Endothelial cell of coronary artery (primary cell): ENCODE measurements at places on chromosomes 4 and X. TPM values are rescaled to one million over a fixed set of nuclear protein-coding genes. Genes with fewer than 3 reads are reported as not detected.

The TCEAL7 gene
- 0.72 and 12.8 TPM in 2 replicates for total RNA-seq

The TBC1D1 gene
- total RNA-seq: 104 and 105 TPM in 2 replicates

The POU3F4 gene
- total RNA-seq: not detected in 2 replicates

The CFAP99 gene
- total RNA-seq: under 0.01 and 0.09 TPM in 2 replicates

The HSFX4 gene
- total RNA-seq: not detected in 2 replicates

The SOD3 gene
- 0.19 TPM in 1 of 2 replicates, not detected in the other for total RNA-seq

The DGKQ gene
- 18.4 and 23.4 TPM in 2 replicates for total RNA-seq

The DUX4 gene
- not detected in 2 replicates for total RNA-seq

The DCAF4L1 gene
- total RNA-seq: 0.09 and 0.19 TPM in 2 replicates

The PNMA3 gene
- not detected in 2 replicates for total RNA-seq

The RNF175 gene
- total RNA-seq: not detected in 2 replicates

The SPACA5 gene
- not detected in 2 replicates for total RNA-seq

The MGARP gene
- 15.4 and 32.9 TPM in 2 replicates for total RNA-seq

The CYBB gene
- not detected in 2 replicates for total RNA-seq

The STPG2 gene
- 0.09 and 0.66 TPM in 2 replicates for total RNA-seq

The RPL9 gene
- 2,223 and 2,556 TPM in 2 replicates for total RNA-seq

The TACC3 gene
- total RNA-seq: 11.0 and 23.0 TPM in 2 replicates

The MAGEA2B gene
- not detected in 2 replicates for total RNA-seq

The FAM133A gene
- under 0.01 TPM in 1 of 2 replicates, not detected in the other for total RNA-seq

The TREX2 gene
- total RNA-seq: 2.8 and 3.7 TPM in 2 replicates

The F8A3 gene
- total RNA-seq: 0.85 and 1.3 TPM in 2 replicates

The NHS gene
- under 0.01 and 0.28 TPM in 2 replicates for total RNA-seq

The TMEM150C gene
- 1.4 and 3.0 TPM in 2 replicates for total RNA-seq

The CENPVL3 gene
- not detected in 2 replicates for total RNA-seq

The GRSF1 gene
- 89.1 and 93.0 TPM in 2 replicates for total RNA-seq

The TLR10 gene
- total RNA-seq: not detected in 2 replicates

The MSANTD1 gene
- total RNA-seq: 0.27 and 0.47 TPM in 2 replicates

The NUP62CL gene
- not detected in 2 replicates for total RNA-seq

The PCDH11X gene
- total RNA-seq: not detected in 2 replicates

The WDR44 gene
- 10.3 and 12.2 TPM in 2 replicates for total RNA-seq

The HGFAC gene
- total RNA-seq: 0.47 TPM in 1 of 2 replicates, not detected in the other

The RBM3 gene
- total RNA-seq: 119 and 458 TPM in 2 replicates

The VEGFC gene
- 14.3 and 39.6 TPM in 2 replicates for total RNA-seq

The CSAG2 gene
- not detected in 2 replicates for total RNA-seq

The QRFPR gene
- total RNA-seq: not detected in 2 replicates

The BMP3 gene
- under 0.01 TPM in 1 of 2 replicates, not detected in the other for total RNA-seq

The SRPX gene
- 151 and 204 TPM in 2 replicates for total RNA-seq

The NDST4 gene
- not detected in 2 replicates for total RNA-seq

The PF4V1 gene
- total RNA-seq: not detected in 2 replicates

The XAGE2 gene
- not detected in 2 replicates for total RNA-seq

The USP17L28 gene
- not detected in 2 replicates for total RNA-seq

The SLC26A1 gene
- 0.09 TPM in 1 of 2 replicates, not detected in the other for total RNA-seq

The NXF2 gene
- total RNA-seq: not detected in 2 replicates

The CHRDL1 gene
- total RNA-seq: not detected in 2 replicates

The DNAAF6 gene
- not detected in 2 replicates for total RNA-seq
